ENCODE measurements at places on chromosomes 4 and X.

GRCh38 chr4:113101669-113102068, 52.2 kb downstream of the ANK2 start:
- DNase-seq: no peak

GRCh38 chrX:41127477-41128192, 42.4 kb downstream of the USP9X start:
- no peak for DNase-seq

GRCh38 chrX:25154168-25154567, 138.4 kb upstream of the ARX start:
- DNase-seq: no peak

GRCh38 chr4:34293459-34293858, 1950.9 kb downstream of the ARAP2 start:
- no peak for DNase-seq

- DNase-seq: no peak
Observed at GRCh38 chr4:173039617-173040577, 128.7 kb upstream of the GALNT7 start.

GRCh38 chr4:82501154-82501442, 60.7 kb downstream of the TMEM150C start:
- DNase-seq: no peak

DNA sequence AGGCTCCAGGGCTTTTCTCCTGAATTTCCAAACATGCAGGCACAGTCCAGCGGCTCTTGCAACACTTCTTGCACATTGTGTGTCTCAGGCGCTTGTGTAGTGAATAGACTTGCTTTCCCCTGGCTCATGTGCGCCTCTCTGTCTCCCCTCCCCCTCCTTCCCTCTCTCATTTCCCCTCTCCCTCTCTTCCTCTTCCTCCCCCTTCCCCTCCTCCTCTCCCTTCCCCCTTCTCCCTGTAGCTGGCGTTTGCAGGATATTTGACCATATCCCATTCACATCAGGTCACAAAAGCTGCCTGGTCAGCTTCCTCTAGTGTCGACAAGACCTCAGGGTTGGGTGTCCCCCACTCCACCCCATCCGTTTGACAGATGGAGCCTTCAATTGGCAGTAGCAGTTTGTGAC, 2.4 kb downstream of the CHST7 start:
- DNase-seq: no peak

GRCh38 chr4:17577665-17578481, 875 bp downstream of the LAP3 start:
- no peak for DNase-seq

GRCh38 chrX:71298119-71298518, 3.4 kb upstream of the ITGB1BP2 start:
- DNase-seq: no peak

GRCh38 chrX:45769761-45770582, 569.3 kb upstream of the DIPK2B start:
- no peak for DNase-seq

- no peak for DNase-seq
Observed at GRCh38 chr4:53101191-53101581, 239.1 kb downstream of the RASL11B start.

GRCh38 chr4:109826719-109827118, 1.1 kb upstream of the RRH start:
- no peak for DNase-seq

DNA sequence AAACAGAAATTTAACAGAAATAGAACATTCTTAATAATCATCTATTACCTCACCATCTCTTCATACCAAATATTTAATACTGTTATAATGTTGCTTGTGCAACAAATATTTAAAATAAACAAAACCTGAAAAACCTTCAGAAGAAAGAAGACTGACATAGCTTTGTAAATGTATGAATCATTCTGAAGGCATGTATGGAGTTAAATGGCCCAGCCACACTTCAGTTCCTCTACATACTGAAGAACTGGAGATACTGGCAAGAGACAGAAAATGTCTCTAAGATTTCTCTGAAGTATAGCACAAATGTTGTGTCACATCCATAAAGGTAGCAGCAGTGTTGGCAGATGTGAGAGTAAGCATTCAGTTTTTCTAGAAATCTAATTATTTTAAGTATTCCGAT, 275.3 kb upstream of the FGF13 start:
- no peak for DNase-seq

GRCh38 chr4:185247151-185247550, 37.8 kb downstream of the SNX25 start:
- no peak for DNase-seq

- DNase-seq: no peak
Observed at GRCh38 chrX:100376576-100376975, 33.5 kb downstream of the PCDH19 start.

DNA sequence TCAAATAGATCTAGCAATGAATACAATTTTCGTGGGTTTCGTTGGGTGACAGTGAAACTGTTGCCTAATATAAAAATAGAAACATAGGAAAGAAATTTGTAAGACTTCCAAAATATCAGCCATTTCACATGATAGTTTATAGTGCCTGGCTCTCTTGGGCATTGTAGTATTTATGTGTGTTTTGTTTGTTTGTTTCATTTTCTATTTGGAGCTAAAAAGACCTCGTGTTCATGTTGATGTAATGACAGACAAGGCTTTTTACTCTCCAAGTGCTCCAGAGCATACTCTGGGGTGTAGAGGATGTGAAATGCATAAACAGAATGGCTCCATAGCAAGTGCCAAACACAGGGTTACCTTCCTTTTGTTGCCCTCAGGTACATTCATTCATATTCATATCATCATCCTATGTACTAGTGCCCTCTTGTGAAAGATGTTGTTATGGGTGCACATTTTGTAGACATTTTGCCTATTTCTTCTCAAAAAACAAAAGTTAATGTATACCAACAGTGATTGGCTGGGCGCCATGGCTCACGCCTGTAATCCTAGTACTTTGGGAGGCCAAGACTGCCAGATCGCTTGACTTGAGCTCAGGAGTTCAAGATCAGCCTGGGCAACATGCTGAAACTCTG, 100.7 kb upstream of the AMOT start:
- no peak for DNase-seq

GRCh38 chr4:40552536-40552935, 77.1 kb downstream of the RBM47 start:
- no peak for DNase-seq

- no peak for DNase-seq
Observed at GRCh38 chrX:50942471-50942870, 31.9 kb downstream of the BMP15 start.

DNA sequence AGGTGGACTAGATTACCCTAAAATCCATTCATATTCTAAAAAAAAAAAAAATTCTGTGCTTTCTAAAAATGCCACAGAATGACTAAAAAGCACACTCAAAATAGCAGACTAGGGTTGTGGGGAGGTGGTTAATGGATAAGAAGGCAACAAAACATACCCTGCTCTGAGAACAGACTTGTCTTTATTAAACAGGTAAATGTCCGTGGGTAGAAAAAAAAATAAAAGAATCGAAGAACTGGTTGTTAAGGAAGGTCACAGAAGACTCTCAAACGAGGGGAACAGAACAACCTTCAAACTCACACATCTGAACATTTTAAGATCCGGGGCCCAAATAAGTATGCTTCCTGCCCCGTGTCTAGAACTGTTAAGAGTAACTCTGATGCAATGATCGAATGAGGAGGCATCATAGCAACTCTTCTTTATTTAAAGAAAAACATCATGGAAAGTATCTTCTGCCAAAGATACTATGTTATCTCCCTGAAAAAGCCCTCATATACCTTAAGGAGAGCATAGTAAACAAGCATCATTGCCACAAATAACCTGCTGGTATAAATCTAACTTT, 68.4 kb downstream of the ELF2 start:
- no peak for DNase-seq

GRCh38 chr4:120034913-120035312, 31.7 kb downstream of the MAD2L1 start:
- no peak for DNase-seq

GRCh38 chrX:118623062-118623461, 104.3 kb upstream of the IL13RA1 start:
- no peak for DNase-seq

DNA sequence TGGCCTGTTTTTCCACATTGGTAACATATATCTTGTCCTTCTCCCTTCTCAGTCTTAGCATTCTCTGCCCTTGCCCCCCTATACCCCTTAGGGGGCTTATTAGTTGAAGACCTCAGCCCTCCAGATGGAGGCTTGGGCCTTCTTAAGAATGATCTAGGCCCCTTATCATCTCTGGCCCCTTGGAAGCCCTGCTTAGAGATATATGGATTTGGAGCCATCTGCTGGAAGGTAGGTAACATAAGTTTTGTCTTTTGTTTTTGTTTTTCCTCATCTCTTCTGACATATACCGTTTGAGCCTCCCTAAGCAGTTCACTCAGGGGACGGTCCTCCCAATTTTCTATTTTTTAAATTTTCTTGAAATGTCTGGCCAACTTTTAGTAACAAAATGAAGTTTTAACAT, 48.3 kb upstream of the NAP1L2 start:
- DNase-seq: no peak

GRCh38 chr4:22595684-22596083, 79.8 kb upstream of the ADGRA3 start:
- DNase-seq: no peak

- no peak for DNase-seq
Observed at GRCh38 chr4:79177388-79177787, 148.5 kb downstream of the NAA11 start.

DNA sequence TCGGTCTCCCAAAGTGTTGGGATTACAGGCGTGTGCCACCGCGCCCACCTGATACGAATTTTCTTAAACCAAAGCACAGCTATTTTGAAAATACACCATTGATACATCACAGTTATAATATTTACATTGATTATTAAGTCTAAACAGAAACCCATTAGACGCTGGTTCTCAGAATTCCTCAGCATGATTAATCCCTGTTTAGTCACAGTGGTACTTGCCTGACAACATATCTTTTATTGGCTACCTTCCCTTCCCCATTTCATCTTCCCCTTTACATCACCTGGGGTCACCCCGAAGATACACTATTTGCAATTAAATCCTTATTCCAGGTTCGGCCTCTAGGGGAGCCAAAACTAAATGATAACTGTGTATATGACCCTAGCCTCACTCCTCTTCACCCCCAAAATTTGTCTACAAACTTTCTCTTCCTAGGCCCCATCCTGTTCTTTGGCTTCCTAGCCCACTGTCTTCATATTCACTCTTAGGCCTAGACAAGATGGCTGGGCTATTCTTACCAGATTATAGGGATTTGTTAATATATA, 36.8 kb upstream of the IL1RAPL1 start:
- DNase-seq: no peak

DNA sequence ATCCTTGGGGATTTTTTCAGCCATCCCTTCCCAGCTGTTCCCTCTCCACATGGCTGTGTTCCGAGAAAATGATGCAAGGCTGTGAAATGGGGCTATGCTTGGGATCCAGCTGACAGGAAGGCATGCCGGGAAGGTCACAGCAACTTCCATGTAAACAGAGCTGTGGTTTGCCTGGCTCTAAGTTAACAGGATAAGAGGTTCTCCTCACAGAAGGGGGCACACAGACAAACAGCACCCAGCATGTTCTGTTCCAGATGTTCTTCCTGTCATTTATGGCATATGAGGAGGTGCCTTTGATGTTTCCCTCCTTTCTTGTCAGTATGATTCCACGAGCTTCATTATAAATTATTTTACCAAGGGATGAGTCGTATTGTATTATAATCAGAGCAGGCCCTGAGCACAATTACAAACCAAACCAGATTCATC, 220.7 kb downstream of the ANTXR2 start:
- DNase-seq: no peak

GRCh38 chr4:131426023-131426758, 1722.9 kb upstream of the PCDH10 start:
- DNase-seq: no peak

- no peak for DNase-seq
Observed at GRCh38 chr4:109215506-109215905, 87.0 kb downstream of the COL25A1 start.

DNA sequence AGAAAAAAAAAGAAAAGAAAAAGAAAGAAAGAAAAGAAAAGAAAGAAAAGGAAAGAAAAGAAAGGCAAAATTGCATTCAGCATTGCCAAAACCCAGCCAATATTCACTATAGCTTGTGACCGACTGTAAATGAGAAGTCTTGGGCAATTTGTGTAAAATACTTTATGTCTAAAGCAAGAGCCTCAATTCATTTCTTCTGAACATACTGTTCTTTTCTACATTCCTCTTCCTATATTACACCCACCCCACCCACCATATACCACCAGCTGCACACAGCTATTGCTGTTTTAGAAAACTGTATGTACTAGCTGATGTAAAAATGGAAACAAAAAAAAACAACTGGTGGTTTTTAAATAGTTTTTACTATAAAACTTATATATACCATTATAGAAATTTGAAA, 156.9 kb upstream of the TTC29 start:
- no peak for DNase-seq

GRCh38 chrX:19514791-19515614, at the start of gene MAP3K15:
MAP3K15 (minus strand) TSS chrX:19515508; CDS start chrX:19515261, 247 bp downstream.
- no peak for DNase-seq

GRCh38 chr4:173252024-173252935, 81.9 kb downstream of the HMGB2 start:
- no peak for DNase-seq

DNA sequence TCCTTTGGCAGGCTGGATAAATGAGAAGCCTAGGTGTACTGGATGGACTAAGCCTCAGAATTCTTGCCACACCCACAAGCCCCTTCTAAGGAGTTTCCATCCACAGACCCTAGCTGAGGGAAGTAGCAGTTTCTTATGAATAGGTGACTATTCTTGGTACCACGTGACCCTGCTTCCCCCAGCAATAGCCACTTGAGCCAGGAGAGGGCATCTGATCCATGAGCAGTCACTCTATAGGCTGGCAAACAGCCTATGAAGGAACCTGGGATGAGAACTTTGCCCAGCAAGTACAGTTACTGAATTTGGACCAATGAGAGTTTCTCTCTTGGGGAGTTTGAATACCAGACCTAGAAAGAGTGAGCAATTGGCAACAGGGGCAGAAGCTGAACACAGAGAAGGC, 84.0 kb downstream of the RTL9 start:
- DNase-seq: no peak

GRCh38 chr4:10180603-10180926, 64.0 kb upstream of the WDR1 start:
- no peak for DNase-seq

- no peak for DNase-seq
Observed at GRCh38 chr4:7989654-7990053, 50.0 kb upstream of the AFAP1 start.

GRCh38 chr4:54643958-54644751, 13.6 kb upstream of the KIT start:
- no peak for DNase-seq

GRCh38 chr4:147788791-147789190, 56.9 kb downstream of the ARHGAP10 start:
- no peak for DNase-seq
